ENCODE measurements at places on chromosomes 1 and 21. TPM values are rescaled to one million over a fixed set of nuclear protein-coding genes. Genes with fewer than 3 reads are reported as not detected.

Gene FAM167B
- total RNA-seq = 13.7 TPM

Gene LCE1D
- not detected for total RNA-seq

Gene PRAMEF18
- not detected for total RNA-seq

Gene TDRD10
- 1.8 TPM for total RNA-seq

Gene SH3BGRL3
- total RNA-seq = 20.8 TPM
